ENCODE measurements at places on chromosomes 3 and 15. TPM values are rescaled to one million over a fixed set of nuclear protein-coding genes. Genes with fewer than 3 reads are reported as not detected.

The SLC24A1 gene
- 2.2 TPM for total RNA-seq

The CHRM5 gene
- 1.2 TPM for total RNA-seq

The LRRC3B gene
- 44.5 TPM for total RNA-seq

The CAMK2N2 gene
- 3.0 TPM for total RNA-seq

The AHSG gene
- not detected for total RNA-seq

The SLC7A14 gene
- 5.2 TPM for total RNA-seq

The TUSC7 gene
- 0.25 TPM for total RNA-seq

The ABI3BP gene
- total RNA-seq, result 3.0 TPM

The MKRN2OS gene
- not detected for total RNA-seq

The CYP8B1 gene
- total RNA-seq, result not detected

The GALNT15 gene
- 2.2 TPM for total RNA-seq

The KIF15 gene
- total RNA-seq, result 6.4 TPM

The GOLGB1 gene
- 34.9 TPM for total RNA-seq

The KLHL40 gene
- total RNA-seq, result not detected

The HTR3C gene
- total RNA-seq, result not detected

The PDHB gene
- 48.4 TPM for total RNA-seq

The IL5RA gene
- total RNA-seq, result 0.49 TPM

The C3orf33 gene
- 10.1 TPM for total RNA-seq

The NDN gene
- total RNA-seq, result 76.7 TPM

The CA12 gene
- 10.3 TPM for total RNA-seq

The CACNA2D2 gene
- 3.9 TPM for total RNA-seq

The LMLN gene
- 8.6 TPM for total RNA-seq

The VGLL4 gene
- total RNA-seq, result 69.3 TPM

The CLDN18 gene
- total RNA-seq, result under 0.01 TPM

The RTP3 gene
- total RNA-seq, result not detected

The C3orf22 gene
- not detected for total RNA-seq

The SEMA3B gene
- total RNA-seq, result 3.2 TPM

The SLC12A1 gene
- 0.98 TPM for total RNA-seq

The GOLGA8T gene
- total RNA-seq, result 0.49 TPM

The PEX5L gene
- total RNA-seq, result 47.5 TPM

The GOLGA8Q gene
- 0.25 TPM for total RNA-seq

The ITIH1 gene
- not detected for total RNA-seq

The HCLS1 gene
- total RNA-seq, result 0.74 TPM

The ANKUB1 gene
- 0.25 TPM for total RNA-seq

The TICRR gene
- 1.2 TPM for total RNA-seq

The CILP gene
- 0.25 TPM for total RNA-seq

The TMEM212 gene
- total RNA-seq, result not detected

The MYO5C gene
- 0.98 TPM for total RNA-seq

The ZNF619 gene
- total RNA-seq, result 4.2 TPM

The ADGRG7 gene
- total RNA-seq, result under 0.01 TPM

The ZNF385D gene
- 15.7 TPM for total RNA-seq

The TRAT1 gene
- not detected for total RNA-seq

The PLSCR2 gene
- total RNA-seq, result not detected

The GRAMD1C gene
- total RNA-seq, result 6.4 TPM

The CNTN4 gene
- 70.6 TPM for total RNA-seq

The PTPRG gene
- 54.8 TPM for total RNA-seq

The PCSK6 gene
- 11.8 TPM for total RNA-seq

The TIMP4 gene
- total RNA-seq, result 3.4 TPM

The GOLGA6D gene
- total RNA-seq, result under 0.01 TPM

The UNC13C gene
- total RNA-seq, result 10.8 TPM

The GJD2 gene
- total RNA-seq, result 2.2 TPM

The SPSB4 gene
- 7.6 TPM for total RNA-seq

The FBXO40 gene
- total RNA-seq, result under 0.01 TPM

The ATP10A gene
- 0.74 TPM for total RNA-seq

The SCAANT1 gene
- total RNA-seq, result not detected

The CASR gene
- total RNA-seq, result not detected

Data from temporal lobe (tissue), 4 donors.